ENCODE measurements at places on chromosomes 6 and 20.

- DNase-seq, result peak; percentile 47
These were observed 102.3 kb downstream of the HIVEP2 start for GRCh38 chr6:142842418-142843261.

DNA sequence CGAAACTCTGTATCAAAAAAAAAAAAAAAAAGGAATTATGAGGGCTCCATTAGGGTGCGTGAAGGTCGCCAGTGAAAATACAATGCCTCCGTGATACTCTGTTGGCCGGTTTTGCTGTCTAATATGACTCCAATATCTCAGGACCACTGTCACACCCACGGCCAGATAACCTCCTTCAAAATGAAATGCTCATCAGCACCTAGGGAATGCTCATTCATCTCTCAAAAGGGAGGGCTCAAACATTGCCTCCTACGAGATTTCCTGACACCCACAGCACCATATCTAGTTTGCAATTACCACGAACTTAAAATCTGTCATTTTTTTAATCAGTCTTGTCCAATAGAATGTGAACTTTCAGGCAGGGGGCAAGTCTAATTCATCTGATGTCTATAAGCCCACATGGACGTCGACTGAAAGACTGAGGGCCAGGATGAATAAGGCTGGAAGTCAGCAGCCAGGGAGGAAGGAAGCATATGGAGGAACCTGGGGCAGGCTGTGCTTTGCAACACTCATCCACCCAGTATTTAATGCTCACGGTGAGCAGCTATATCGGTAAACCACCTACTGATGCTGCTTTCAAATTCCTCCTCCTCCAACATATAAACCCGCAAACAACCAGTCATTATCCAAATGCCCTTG lies 42.8 kb downstream of the MAP3K5 start:
- no peak for DNase-seq

DNA sequence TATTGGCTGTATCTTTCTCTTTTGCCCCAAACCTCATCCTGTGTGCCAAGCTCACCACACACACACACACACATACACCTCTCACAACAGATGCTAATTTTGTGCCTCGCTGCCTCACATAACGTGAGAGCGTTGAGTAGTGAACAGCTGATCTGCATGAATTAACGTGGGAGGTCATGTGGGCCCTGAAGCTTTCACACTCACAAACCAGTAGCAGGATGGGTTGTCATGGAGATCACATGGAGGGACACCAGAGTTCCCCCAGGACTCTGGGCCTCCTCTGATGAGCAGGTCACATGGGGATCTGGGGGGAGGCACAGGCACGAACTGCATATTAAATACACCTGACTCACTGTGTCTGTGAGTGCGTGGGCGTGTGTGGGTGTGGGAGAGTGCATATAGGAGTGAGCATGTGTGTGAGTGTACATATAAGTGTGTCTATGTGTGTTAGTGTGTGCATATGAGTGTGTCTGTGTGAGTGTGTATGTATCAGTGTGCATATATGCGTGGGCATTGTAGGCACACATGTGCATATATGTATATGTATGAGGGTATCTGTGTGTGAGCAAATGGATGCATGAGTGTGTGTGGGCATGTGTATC lies 62.7 kb upstream of the SULF2 start:
- DNase-seq, result no peak

DNA sequence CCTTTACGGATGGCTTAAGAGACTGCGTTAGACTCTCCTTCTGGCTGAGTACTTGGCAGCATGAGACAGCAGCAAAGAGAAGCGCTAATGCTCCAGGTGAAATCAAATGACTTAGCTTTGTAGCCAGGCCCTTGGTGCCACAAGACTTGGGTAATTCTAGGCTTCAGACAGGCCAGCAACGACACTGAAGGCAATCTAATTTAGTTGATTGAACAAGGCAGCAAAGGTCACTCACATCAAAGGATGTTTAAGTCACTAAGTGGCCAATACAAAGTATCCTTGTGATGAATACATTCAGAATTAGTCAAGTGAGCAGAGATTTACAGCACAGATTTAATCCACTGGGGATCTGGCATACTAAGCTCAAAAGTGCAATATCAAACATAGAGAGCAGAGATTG lies 113.2 kb downstream of the FAM83B start:
- DNase-seq, result no peak

DNA sequence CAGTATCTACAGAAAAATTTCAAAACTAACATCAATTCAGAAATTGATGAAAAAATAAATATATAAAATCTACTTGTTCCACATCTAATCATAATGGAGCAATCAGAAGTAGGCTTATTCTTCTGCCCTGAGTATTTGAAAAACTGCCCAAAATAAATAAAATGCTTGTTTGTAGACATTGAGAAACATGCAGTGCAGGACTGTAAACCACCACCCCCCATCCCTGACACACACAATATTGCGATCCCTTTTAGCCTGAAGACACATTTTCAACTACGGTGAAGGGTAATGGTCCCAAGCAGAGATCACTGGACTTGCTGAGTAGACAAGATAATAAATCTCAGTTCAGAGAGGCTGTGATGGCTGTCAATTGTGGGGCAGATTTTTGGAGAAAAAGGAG lies 261.5 kb downstream of the C6orf118 start:
- DNase-seq, result no peak

GRCh38 chr6:84522135-84522549 lies 242.3 kb downstream of the TBX18 start:
- no peak for DNase-seq

- DNase-seq, result peak; percentile 1
These were observed 466.9 kb upstream of the NRSN1 start for GRCh38 chr6:23659125-23659524.

DNA sequence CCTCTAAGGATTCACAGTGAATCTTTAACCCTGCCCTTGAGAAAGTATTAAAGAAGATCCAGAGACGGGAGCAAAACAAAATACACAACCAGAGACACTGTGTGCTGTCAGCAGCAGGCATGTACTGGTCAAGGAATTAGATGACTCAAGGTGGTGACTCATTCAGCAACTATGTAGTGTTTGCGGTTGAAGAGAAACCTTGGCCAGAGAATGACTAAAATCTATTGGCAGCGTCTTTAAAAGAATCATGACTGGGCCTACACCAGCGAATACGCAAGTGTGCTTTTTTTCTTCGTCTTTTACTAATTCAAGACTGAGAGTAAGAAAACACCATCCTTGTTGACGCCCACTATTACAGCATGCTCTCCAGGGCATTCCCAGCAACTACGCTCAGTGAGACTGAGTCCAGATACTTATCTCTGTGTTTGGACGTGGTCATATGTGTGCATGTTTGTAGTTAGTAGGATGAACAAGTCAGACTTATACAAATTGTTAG lies 72.4 kb upstream of the BACH2 start:
- DNase-seq, result peak; percentile 66

GRCh38 chr20:49037962-49038387 lies 8.1 kb upstream of the CSE1L start:
- DNase-seq, result peak; percentile 95

DNA sequence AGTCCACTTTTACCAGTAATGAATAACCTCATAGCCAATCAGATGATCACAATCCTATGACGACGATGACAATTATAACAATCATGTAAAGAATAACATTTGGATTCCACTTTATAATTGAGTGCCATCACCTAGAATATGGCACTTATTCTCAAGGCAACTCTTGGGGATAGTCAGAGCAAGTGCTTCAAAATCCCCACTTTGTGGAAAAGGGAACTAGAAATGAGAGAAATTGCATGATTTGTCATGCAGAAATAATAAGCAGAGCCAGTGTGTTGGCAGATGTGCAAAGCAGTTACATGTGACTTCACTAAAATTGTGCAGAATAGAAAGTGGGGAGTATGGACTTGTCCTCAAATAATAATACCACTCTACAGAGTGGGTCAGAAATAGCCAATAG lies 41.3 kb downstream of the FRK start:
- peak; percentile 2 for DNase-seq

DNA sequence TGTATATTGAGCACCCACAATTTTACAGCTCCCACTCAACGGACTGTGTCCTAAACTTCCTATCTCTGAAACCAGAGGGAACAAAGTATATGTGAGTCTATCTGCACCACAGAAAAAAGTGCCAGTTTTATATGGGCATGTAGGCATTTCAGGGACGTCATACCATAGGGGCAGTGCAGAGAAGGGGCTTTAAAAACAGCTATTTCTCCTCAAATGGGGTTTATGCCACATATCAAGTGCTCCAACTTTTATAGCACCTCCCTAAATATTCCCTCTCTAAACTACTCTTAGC lies 28.9 kb upstream of the ASF1A start:
- no peak for DNase-seq

DNA sequence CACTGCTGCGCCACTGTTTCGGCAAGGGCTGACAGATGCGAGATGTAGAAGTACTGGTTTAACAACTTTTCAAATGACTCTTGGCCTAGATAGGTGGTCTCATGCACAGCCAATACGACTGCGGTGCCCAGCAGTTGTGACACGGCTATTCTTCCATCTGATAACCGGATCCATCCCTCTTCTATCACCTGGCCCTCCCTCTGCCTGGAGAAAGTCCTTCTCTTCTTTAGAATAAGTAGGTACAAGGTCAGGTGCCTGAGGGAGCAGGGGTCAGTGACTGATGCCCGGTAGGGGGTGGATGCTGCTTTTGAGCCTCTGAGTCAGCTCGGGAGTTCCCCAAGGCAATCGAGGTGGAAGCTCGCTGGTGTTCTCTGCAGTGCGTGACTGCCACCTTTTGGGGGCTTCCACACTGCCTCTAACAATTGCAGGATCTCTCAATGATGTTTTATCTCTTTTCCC lies 166.8 kb upstream of the GRIK2 start:
- DNase-seq, result peak; percentile 13

GRCh38 chr20:57772349-57772964 lies 62.6 kb upstream of the PMEPA1 start:
- DNase-seq, result peak; percentile 17

GRCh38 chr6:137871291-137871690 lies 4.2 kb downstream of the TNFAIP3 start:
- no peak for DNase-seq

DNA sequence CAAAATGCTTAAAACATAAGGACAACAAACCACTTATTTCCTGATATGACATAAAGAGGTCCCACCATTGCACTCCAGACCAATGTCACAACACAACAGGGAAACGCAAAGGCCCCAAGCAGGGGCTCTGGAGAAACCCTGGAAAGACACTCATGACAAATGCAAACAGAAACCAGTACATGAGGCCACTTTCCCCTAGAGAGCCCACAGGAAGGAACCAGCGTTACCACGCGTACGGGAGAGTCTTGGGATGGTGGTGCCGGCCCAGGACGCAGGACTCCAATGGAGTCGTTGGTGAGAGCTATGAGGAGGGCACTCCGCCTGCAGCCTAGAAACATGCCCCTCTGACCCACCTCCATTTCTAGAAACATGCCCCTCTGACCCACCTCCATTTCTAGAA lies 20.2 kb downstream of the GMEB2 start:
- no peak for DNase-seq

- DNase-seq, result no peak
These were observed 178.0 kb downstream of the BMP7 start for GRCh38 chr20:57088436-57088835.

DNA sequence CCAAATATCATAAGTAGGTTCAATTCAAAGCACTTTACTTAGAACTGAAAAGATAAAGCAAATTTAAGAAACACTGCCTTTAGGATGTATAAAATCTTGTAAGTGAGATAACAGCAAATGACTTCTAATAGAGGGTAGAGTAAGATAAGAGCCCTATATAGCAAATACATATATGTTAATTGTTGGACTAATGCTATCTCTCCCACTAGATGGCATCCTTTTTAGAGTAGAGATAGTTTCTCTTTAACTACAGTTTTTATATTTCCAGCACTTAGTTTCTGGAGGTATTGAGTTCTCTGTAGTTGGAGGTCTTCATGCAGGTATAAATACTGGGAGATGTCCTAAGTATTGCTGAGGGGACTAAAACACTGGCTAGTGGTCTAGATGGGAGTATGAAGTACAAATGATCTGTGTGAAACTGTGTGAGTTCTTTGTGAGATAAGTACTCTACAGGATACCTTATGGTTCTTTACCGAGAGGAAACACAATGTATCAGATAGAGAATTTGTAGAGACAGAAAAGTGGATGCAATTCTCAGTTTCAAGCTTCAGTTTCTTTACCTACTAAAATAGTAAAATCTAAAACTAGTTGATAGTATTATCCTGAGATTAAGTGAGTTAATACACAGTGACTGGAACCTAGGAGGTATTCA lies 399.3 kb downstream of the KHDRBS2 start:
- peak; percentile 52 for DNase-seq

GRCh38 chr6:52115145-52115741 lies 27.8 kb upstream of the PKHD1 start:
- DNase-seq, result no peak

DNA sequence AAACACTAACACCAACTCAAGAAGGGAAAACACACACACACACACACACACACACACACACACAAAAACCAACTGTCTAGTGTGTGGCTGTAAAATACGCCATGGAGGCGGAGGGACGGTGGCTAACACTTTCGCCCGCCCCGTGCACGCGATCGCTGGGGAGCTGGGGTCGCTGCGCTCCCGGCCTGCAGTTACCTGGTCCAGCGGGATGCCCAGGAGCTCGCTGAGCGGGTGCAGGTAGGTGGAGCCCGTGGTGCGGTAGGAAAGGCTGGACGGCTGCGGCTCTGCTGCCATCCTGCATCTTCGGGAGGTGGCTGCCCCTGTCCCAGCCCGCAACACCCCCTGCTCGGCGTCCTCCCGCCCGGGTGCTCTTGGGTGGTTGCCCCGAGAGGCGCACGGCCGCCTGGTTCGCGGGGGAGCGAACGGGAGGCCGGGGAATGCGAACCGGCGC lies 303 bp downstream of the MBOAT1 start:
- peak; percentile 62 for DNase-seq

- DNase-seq, result peak; percentile 82
These were observed 220.8 kb downstream of the TRDN start for GRCh38 chr6:123415844-123416468.

DNA sequence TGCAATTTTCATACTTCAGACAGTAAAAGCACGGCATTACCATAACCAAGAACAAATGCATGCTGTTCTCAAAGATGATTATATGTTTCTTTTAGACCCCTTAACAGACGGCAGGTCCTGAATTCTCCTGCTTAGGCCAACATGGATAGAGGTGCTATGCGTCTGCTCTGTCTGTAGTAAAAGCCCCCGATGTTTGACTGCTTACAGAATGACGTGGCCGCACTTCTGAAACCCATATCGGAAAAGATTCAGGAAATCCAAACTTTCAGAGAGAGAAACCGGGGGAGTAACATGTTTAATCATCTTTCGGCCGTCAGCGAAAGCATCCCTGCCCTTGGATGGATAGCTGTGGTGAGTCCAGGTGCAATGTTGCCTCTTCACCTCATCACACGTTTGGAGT lies 93.1 kb upstream of the FAM8A1 start:
- DNase-seq, result no peak

GRCh38 chr6:32082935-32083334 lies 26.2 kb downstream of the TNXB start:
- no peak for DNase-seq

DNA sequence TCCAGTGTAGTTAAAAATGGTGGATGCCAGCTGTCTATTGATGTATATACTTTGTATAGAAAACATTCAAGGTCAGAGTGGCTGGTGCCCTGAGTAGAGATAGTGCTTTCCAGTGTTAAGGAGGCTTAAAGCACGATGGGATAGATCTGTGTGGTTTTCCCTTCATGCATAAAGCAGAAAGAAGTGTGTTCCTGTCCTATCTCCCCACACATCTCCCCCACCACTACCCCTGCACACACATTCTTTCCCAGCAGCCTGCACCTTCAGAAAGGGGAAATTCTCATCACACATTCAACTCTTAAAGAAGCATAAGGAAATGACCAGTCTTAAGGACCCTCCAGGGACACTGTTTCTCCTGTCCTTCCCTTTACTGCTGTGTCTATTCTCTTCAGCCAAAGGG lies 221.7 kb upstream of the TAB2 start:
- peak; percentile 70 for DNase-seq

All from hematopoietic multipotent progenitor cell treated with erythropoietin and hydrocortisone succinate and interleukin-3 and kit ligand, for 4 days (in vitro differentiated cells).